ENCODE measurements at places on chromosomes 7 and 10. TPM values are rescaled to one million over a fixed set of nuclear protein-coding genes. Genes with fewer than 3 reads are reported as not detected.

OPN1SW gene
- not detected for total RNA-seq

DNA sequence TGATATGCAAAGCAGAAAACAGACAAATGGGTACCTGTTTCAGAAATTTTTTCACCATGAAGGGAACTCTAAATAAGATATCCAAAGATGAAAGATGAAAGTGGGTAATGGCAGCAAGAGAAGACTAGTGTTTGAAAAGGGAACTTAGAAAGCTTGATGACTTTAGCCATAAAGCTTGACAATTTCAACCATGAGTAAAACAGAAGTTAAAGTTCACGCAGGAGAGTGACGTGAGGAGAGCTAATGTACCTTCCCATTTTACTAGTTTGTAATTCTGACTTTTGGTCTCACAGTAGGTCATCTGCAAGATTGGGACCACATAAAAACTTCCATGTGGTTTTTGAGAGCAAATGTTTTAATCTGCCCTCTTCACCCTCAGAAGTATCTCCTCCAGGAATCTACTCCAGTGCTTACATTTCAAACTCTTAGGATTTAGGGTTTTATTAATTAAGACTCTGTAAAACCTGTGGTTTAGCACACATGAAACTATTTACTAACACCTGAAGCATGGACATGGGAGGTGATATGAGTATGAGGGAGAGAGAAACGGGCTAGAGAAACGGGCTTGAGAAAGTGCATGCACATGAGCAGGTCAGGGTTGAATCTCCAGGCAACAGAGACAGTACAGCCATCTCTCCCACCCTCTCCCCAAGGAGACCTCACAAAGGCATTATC, 24.4 kb upstream of the GIMAP2 start:
- no peak for DNase-seq

GRCh38 chr7:15989194-15989593, 302.7 kb upstream of the MEOX2 start:
- DNase-seq: no peak

DNA sequence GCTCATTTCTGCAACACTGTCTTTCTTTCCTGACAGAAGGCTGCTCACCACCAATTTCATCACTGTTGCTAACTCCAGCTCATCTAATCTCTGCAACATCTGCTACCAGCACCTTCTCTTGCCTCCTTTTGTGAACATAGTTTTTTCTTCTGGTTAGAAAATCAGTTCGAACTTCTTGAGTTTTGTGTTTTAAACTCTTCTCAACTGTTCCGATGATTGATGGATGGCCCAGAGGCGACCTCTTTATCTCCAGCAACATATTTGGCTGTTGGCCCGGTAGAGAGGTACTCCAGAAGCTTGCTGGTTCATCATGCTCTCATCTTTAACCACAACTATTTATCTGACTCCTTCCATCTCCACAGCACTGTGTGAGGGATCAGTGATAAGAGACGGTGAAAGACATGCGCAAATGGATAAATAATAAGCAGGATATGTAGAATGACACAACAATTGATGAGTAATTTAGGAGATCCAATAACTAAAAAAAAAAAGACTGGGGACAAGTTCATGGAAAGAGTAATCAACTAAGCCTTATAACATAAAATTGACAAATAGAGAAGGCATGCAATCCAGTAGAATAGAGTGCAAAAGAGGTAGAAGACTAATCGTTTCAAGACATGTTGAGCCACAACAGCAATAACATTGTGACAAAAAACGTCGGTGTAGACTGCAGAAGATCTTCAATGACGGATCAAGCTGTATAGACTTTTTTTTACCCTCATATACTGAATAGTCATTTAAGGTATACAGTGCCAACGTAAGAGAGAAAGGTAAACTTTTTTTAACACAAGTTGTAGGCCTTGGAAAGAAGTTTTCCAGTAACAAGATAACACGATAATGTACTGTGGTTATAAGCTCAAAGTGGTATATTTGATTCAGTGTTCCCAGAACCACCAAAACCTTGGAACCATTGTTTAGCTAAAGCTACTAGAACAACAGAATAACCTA, 152.2 kb downstream of the CRPPA start:
- DNase-seq: peak; percentile 26

DNA sequence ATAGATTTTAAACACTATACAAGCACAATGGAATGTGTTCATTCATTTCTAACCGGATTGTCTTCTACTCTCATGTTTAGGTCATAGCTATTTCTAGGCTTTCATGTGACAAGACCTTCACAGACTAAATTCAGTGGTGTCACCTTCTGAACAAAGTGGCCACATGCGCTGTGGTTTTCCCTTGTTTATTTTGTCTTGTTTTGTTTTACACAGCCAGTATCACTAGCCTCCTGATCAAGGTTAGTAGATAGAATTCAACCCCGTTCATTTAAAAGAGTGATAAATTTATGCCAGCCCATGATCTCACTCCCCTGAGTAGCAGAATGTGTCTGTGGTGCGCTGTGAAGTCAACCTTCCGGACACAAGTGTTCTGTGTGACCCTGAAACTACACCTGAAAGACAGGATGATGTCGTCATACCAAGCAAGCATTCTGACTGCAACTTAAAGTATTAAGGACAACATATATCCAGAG, 209.1 kb downstream of the CREB5 start:
- DNase-seq: no peak

BICC1 gene
- 12.2 TPM for total RNA-seq

DNA sequence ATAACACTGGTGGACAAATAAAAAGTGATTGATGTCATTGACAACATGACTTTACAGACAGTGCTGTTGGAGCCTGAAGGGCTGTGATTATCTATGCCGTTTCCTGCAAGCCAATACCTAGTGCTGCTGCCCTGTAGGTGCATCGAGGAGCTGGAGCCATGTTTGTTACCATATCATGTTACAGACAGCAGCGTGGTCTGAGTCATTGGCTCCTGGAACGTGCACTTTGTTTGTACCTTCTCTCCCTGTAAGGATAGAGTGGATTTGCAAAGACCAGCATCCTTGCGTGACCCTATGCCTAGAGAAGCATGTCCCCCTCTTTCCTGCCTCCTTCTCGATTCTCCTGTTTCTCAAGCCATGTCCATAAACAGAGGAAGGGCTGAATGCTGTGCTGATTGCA, 597.2 kb downstream of the TYW1 start:
- DNase-seq: no peak

TMEM140 gene
- total RNA-seq: 1.2 TPM

- no peak for DNase-seq
Measured at GRCh38 chr7:35761871-35762677, 38.8 kb upstream of the SEPTIN7 start.

DNA sequence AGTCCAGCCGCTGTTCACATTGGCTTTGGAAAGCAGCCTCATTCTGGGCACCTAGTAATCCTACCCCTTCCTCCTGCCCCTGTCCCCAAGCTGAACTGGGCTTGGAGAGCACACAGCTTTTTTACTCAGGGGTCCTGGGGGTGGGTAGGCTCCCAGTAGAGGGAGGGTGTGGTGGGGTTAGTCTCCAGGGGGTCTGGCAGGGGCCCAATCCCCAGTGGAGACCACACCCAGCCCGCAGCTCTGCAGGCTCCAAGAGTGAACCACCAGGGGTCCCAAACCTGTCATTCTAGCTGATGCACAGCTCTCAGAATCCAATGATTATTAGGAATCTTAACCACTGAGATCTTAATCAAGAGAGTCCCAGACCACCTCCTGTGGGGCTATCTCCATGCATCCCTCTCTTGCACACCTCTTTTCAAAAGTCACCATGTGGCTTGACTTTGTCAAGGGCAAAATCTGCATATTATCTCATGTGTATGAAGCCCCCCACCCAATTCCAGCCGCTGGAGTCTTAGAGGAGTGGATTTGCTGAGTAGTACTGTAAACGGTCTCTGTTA, 2.7 kb downstream of the HOXA11 start:
- no peak for DNase-seq

OR9A4 gene
- not detected for total RNA-seq

GRCh38 chr7:12450615-12451014, 47.0 kb upstream of the VWDE start:
- no peak for DNase-seq

DRGX gene
- not detected for total RNA-seq
